NCI-H1092 treated with DMSO at 0.1 percent for 48 hours (cell line): ENCODE measurements at places on chromosomes 16 and 17.
A peak's percentile ranks its signal among the peaks of the same experiment; 100 is the strongest.

GRCh38 chr17:17814162-17815061, 22.4 kb downstream of the SREBF1 start:
- DNase-seq = no peak

DNA sequence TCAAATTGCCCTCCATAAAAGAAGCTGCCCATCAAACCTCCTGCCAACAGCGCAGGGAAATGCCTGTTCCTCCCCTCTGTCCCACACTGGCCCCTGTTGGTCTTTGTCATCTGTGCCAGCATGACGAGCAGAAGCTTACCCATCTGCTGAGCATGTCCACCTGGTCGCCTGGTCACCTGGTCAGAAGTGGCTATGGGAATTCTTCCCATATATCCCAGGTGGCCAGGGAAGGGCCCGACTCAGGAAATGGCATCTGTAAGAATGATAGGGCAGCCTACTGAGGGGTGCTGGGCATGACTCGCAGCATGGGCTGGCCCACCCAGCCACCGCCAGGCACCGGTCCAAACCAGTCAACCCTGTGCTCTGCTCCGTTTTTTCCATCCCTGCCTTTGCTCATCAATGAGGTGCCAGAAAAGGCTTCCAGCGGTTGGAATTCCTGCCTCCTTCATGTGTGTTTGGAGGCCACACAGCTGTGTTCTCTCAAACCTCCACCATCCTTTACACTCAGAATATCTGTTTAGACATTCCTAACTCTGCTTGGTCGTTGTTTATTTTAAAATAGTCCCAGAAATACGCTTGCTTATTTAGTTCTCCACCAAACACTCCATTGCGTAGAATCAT, 145.2 kb downstream of the CLEC16A start:
- DNase-seq = no peak

GRCh38 chr16:31105677-31106213, 2.4 kb upstream of the BCKDK start:
- peak; percentile 46 for DNase-seq

DNA sequence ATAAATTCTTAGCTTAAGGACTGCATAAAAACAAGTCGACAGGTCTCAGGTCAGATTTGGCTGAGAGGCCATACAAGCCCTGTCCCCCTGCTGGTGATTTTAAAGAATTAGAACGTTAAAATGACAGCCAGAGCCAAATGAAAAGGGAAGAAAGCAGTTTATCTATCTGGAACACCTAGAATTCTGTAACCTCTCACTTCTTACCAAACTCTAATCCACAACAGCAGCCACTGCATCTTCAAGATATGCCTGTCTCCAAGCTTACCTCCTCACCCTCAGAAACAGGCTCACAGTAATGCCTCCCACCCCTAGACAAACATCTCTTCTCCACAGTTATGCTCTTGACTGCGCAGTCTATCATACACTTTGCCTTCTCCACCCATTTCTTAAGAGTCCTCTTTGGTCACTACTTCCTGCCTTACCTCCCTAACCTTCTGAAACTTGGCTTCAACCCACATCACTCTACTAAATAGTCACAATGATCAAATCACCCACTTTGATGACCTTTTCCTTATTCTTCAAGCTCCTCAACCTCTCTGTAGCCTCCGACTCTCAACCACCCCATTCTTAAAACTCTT, 14.2 kb downstream of the ANKFY1 start:
- peak; percentile 3 for DNase-seq

GRCh38 chr17:67160791-67161190, 84.2 kb downstream of the HELZ start:
- no peak for DNase-seq

GRCh38 chr17:64778240-64779097, 116.4 kb upstream of the SMURF2 start:
- peak; percentile 67 for DNase-seq

GRCh38 chr17:6755281-6755680, 565 bp upstream of the XAF1 start:
- DNase-seq = no peak

DNA sequence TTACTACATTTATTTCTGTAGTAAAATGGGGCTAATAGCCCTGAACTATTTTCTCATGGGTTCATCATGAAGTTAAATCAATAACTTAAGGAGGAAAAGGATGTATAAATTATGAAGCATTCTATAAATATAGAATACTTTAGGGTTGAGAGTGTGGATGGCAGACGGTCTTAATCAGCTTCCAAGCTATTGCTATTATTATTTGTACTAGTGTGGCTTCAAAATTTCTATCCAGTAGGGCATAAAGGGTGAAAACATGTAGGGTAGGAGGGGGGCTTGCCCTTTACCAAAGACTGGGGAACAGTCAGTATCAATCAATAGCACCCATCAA, 26.4 kb upstream of the DHX8 start:
- DNase-seq = no peak

- DNase-seq = peak; percentile 9
Measured at GRCh38 chr16:12321311-12321842, 344.8 kb downstream of the SNX29 start.

- DNase-seq = peak; percentile 28
Measured at GRCh38 chr17:4949321-4950074, 1.2 kb upstream of the PFN1 start.

GRCh38 chr16:4026854-4027253, 89.4 kb downstream of the ADCY9 start:
- DNase-seq = no peak

- DNase-seq = no peak
Measured at GRCh38 chr16:71185347-71185746, 45.2 kb downstream of the HYDIN start.

DNA sequence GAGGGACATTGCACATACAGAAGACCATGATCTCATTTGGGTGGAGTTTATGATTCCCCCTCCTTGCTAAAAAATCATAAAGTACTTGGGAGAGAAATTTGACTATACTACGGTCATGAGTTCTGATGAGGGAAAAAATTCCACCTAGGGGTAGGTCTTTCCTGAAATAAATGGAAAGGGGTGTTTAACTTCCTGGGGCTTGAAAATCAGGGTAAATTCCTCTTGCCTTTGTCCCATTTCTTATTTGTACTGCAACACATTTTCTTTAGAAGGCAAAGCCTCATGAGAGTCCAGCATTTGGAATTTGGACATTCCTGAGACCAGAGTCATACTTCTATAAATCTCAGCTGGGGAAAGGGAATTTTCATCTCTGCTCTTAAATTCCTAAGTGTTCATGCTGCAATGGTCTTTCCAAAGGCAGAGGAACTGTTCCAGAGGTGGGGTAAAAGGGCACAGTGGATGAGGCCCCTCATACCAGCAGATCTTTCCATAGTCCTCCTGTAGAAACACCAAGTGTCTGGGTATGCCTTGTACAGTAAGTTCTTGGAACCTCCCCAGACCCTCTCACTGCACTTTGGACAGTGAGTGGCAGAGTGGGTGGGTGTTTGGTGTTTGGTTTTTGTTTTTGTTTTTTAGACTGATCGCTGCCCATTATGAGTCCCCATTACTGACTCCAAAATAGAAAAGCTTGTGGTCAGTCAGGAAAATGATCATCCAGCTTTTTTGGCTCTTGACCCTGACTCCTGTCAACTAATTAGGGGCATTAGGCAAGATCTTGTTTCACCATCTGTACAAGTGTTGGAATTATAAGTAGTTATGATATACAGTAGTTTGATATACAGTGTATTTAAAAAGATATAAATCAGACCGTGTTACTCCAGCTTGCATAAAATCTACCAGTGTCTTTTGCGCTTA, 6.0 kb downstream of the LYRM1 start:
- DNase-seq = no peak

DNA sequence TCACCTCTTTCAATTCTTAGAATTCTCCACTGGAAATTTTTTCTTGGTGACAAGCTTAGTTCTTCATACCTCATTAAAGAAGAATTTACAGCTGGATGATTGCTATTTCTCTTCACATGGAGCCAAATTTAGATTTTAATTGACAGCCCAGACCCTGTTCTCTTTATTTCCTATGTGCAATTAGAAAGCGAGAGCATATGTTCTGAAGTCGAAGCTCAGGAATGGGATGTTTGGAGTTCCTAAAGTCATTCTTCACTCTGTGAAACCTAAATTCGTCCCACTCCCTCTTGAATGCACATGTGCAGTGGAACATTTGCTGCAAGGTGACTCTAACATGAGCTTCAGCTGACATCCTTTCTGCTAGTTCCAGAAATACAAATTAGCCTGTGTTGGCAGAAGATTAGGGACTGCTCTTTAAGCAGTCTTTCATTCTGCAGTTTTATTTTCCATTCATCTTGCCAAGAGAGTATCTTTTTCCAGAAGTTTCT, 129.3 kb upstream of the KCNJ16 start:
- DNase-seq = no peak

- DNase-seq = no peak
Measured at GRCh38 chr16:67571981-67572431, 9.7 kb downstream of the CTCF start.

- peak; percentile 83 for DNase-seq
Measured at GRCh38 chr17:71237903-71238538, 882.8 kb upstream of the SOX9 start.

DNA sequence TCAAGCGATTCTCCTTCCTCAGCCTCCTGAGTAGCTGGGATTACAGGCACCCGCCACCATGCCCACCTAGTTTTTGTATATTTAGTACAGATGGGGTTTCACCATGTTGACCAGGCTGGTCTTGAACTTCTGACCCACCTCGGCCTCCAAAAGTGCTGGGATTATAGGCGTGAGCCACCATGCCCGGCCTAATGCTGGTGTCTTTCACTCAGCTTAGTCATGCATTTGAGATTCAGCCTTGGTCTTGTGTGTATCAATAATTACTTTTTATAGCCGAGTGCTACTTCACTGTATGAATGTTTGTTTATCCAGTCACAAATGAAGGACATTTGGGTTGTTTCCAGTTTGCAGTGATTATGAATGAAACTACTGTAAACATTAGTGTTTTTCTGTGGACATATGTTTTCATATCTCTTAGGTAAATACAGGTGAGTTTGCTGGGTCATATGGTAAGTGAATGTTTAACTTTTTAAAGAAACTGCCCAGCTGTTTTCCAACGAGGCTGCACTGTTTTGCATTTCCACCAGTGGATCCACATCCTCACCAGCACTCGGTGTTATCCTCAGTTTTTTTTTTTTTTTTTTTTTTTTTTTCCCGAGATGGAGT, 11.0 kb upstream of the PLCG2 start:
- DNase-seq = peak; percentile 90

- DNase-seq = no peak
Measured at GRCh38 chr16:3113765-3114479, 1.5 kb downstream of the ZNF205 start.

- DNase-seq = no peak
Measured at GRCh38 chr16:29676989-29677785, 1.8 kb upstream of the QPRT start.

- DNase-seq = peak; percentile 78
Measured at GRCh38 chr17:48294806-48295361, 135.1 kb downstream of the SKAP1 start.

DNA sequence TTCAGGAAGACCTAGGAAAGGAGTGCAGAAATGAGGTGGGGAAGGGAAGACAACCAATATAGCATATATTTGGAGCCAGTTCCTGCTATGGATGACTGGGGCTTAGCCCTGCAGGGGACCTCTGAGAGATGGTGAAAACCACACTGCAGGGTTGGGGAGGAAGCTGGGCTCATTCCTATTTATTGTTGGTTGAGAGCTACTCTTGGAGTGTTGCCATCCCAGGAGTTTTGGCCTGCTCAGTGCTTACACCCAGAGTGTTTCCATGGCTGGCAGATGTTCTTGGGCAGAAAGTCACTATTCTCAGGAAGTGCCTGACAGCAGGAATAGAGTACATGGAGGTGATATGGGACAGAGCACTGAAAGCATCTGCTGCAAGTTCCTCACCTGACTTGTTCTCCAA, 145.8 kb downstream of the SPACA3 start:
- peak; percentile 89 for DNase-seq

- peak; percentile 75 for DNase-seq
Measured at GRCh38 chr16:89217388-89218191, at the start of gene ZNF778. Gene ZNF778 (plus strand): TSS chr16:89217703. CDS start chr16:89221128, 3,425 bp downstream.

GRCh38 chr17:5080591-5080990, 2.3 kb downstream of the ZFP3 start:
- DNase-seq = no peak

GRCh38 chr17:50209472-50210239, 8.2 kb upstream of the COL1A1 start:
- no peak for DNase-seq

GRCh38 chr16:4309833-4310266, 6.0 kb upstream of the GLIS2 start:
- peak; percentile 44 for DNase-seq

- DNase-seq = no peak
Measured at GRCh38 chr17:77869665-77870132, 88.8 kb upstream of the TNRC6C start.

DNA sequence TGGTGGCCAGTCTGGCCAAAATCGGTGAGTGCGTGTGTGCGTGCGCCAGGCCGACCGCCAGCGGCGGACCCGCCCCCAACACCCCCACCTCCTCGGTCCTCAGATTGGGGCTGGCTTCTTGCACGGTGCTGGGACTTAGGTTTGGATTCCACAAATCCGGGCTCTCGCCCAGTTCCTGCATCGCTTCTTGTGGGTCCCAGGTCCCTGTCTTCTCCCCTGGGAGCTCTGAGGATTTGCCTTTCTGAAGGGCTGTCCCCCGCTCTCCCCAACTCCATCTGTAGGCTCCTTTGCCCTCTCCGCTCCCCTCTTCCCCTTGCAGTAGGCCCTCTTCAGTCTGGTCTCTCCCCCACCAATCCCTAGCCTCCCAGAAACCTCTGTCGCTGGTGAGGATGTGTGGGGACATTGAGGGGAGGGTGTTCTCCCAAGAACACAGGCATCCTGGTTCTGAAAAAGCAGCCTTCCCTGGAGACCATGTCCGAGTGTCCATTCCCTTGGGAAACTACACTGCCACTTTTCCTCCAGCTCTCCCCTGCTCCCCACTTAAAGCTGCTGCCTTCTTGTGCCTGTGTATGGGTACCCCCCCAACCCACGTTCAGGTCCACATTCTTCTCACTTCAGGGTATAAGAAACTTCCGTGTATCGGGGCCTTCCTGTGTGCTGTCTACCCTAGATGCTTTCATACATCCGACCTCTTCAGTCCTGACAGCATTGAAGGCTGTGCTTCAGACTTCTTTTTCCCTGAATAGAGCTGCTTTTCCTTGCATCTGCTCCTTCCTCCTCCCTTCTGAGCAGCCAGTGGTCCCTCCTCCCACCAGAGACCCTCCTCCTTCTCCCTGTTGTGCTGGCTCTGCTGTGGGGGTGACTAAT, 632 bp downstream of the SLC9A5 start:
- DNase-seq = no peak

- peak; percentile 83 for DNase-seq
Measured at GRCh38 chr17:73343168-73343634, 31.4 kb upstream of the CDC42EP4 start.

DNA sequence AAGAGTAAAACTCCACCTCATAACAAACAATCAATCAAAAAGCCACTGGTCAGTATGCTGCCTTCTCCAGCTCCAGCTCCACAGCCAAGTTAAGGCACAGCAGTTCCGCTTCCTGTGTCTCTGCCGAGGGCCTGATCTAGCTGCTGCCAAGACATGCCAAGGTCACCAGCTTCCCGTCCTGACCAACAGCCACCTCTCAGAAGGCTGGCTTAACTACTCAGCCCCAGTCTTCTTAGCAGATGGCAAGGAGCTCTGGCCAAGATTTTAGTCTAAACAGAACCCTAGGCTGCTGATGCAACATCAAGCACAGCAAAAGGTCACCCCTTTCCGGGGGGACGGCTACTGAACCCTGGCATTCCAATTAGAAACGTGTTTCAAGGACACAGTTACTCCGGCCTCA, 17.7 kb upstream of the MNT start:
- DNase-seq = no peak
